SK-N-SH (cell line): ENCODE measurements at places on chromosomes 12 and 14. TPM values are rescaled to one million over a fixed set of nuclear protein-coding genes. Genes with fewer than 3 reads are reported as not detected.

Gene POTEG
- polyA plus RNA-seq: 0.43 and 0.70 TPM in 2 replicates

Gene NANOG
- not detected in 2 replicates for polyA plus RNA-seq

DNA sequence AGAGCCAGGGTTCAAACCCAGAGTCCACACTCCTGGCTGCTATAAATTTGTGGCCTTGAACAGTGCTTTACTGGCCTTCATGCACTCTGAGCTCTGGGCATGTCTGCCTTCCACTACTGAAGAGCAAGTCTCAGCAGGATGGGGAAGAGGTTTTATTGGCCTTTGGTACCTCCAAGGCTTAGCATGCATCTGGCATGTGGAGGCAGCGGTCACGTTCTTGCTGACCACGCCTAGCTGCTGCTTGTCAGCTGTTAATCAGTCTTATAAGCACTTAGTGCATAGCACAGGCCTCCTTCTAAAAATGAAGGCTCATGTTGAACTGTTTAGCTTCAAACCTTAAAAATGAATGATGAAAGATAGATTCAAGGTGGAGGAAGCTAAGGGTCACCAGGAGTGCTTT, 177.5 kb downstream of the PELI2 start:
- no peak for DNase-seq

- no peak for DNase-seq
Measured at GRCh38 chr14:98899441-98899840, 372.6 kb downstream of the BCL11B start.

DNA sequence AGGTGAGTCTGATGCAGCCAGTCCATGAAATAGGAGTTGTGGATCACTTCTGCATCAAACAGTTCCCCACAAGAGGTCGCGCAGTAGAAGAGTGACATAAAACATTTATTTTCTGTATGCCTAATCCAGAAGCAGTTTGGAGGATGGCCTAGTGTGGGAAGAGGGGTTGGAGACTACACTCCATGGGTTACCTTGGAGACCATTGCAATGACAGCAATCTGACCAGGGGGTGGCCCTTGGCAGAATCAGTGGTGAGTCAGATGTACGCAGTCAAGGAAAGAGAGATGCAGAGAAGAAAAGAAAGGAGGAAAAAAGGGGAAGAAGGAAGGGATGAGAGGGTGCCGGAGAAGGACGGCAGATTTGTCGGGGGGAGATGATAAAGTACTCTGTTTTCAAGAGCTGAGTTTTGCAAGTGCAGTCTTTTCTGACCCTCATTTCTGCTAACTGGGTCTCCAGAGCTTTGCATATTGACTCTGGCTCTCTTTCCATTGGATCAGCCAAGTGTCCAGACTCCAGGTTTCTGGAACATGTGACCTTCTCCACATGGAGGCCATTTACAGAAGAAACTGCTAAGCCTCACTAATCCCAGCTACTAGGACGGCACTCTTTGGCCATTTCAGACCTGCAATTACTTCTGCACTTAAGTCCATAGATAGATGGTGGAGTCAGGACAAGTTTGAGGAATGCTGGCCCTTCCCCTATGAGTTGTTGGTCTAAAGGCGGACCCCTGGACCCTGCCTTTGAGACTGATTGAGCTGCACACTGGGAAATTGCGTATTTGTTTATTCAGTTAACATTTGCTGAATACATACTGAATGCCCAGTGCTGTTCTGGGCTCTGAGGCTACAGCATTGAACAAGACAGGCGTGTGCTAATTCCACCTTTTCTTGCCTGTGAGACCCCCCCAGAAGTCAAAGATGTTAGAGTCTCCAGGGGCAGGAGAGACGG, 424.2 kb downstream of the BCL11B start:
- no peak for DNase-seq

GRCh38 chr12:13562915-13563742, 366.6 kb downstream of the EMP1 start:
- no peak for DNase-seq

GRCh38 chr14:56858422-56858821, 48.1 kb upstream of the OTX2 start:
- DNase-seq: no peak

GRCh38 chr12:14317362-14318146, 47.9 kb upstream of the ATF7IP start:
- no peak for DNase-seq

DNA sequence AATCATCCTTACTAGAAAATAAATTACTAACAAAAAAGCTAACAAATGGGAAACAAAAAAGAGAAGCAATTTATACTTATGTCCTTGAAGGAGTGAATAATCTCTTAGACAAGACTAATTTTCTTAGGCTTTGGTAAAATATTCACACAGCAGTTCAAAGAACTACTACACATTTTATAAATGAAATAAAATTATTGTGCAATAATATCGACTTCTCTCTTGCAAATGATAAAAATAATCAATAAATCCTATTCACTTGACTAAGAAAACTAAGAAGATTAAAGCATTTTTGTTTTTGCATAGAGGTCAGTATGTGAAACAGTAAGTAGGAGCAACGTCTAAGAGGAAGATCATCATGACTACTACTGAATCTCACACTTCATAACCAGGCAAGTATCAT, 82.0 kb downstream of the EML5 start:
- no peak for DNase-seq
